Aorta (tissue), 5 donors: ENCODE measurements at places on chromosomes 11 and 22. TPM values are rescaled to one million over a fixed set of nuclear protein-coding genes. Genes with fewer than 3 reads are reported as not detected.

The ANO5 gene
- 0.72 TPM for polyA plus RNA-seq

The ADM gene
- 3.1 TPM for polyA plus RNA-seq

The NCAM1 gene
- polyA plus RNA-seq = 1.8 TPM

The TRPM5 gene
- polyA plus RNA-seq = 0.25 TPM

The OR9G4 gene
- polyA plus RNA-seq = not detected

The LIF gene
- polyA plus RNA-seq = 1.3 TPM

GRCh38 chr11:78312712-78313111 lies 104.9 kb downstream of the GAB2 start:
- peak overlapping the region; percentile 19 for H3K27ac ChIP-seq
- DNase-seq = no peak
- H3K36me3 ChIP-seq = no peaks in the 10 kb centered on the region
- peaks cover 14% of the 10 kb centered on the region for H3K4me1 ChIP-seq
- H3K4me3 ChIP-seq = no peak overlapping the region
- H3K27me3 ChIP-seq = no peaks in the 10 kb centered on the region

- no peak overlapping the region for H3K27ac ChIP-seq
- H3K27me3 ChIP-seq = no peaks in the 10 kb centered on the region
- no peak overlapping the region for H3K4me3 ChIP-seq
- no peaks in the 10 kb centered on the region for H3K4me1 ChIP-seq
- H3K36me3 ChIP-seq = no peaks in the 10 kb centered on the region
- DNase-seq = peak; percentile 74
Observed at GRCh38 chr22:32644252-32645100, 157.0 kb upstream of the TIMP3 start.

GRCh38 chr11:57332694-57333440 lies 2.8 kb downstream of the SSRP1 start:
- no peak for DNase-seq
- H3K27ac ChIP-seq = no peak overlapping the region
- peaks cover 2% of the 10 kb centered on the region for H3K4me1 ChIP-seq
- no peaks in the 10 kb centered on the region for H3K27me3 ChIP-seq

DNA sequence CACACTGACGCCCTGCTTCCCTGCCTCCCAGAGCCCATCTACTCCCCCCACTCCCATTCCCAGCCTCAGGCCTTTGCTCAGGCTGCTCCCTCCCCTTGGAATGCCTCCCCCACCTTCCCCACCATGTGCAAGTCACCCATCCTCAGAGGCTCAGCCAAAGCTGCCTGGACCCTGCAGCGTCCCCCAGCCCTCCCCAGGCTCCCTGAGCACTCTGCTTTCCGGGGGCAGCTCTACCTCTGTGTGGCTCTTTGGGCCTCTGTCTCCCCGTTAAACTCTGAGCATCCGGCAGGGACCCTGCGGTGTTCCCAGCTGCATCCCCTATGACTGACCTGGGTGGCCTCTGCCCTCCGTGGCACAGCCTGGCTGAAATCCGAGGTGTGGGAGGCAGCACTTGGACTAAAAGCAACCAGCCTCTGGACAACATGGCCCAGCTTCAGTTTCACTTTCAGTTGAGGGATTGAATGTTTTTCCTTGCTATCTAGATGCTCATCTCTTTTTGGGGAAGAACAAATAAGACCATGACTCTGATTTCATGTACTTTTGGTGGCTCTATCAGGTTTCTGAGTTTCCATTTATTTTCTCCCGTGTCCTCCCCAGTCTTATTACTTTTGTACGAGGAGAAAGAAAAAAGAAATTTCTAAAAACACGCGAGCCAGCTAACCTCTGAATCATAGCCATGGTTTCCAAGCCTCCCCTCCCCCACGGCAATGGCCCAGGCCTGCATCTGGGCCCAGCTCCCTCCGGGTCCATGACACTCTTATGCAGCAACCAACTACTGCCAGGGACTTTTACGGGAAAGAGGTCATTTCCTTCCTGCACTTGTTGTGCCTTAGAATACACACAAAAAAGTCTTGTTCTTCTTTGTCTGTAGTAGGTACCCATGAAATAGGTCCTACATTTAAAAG lies 3.8 kb downstream of the APOL3 start:
- H3K4me1 ChIP-seq = no peaks in the 10 kb centered on the region
- DNase-seq = peak; percentile 94
- H3K36me3 ChIP-seq = no peaks in the 10 kb centered on the region
- peak overlapping the region; percentile 6 for H3K4me3 ChIP-seq

GRCh38 chr22:20131859-20132685 lies 468 bp downstream of the ZDHHC8 start:
- H3K27me3 ChIP-seq = no peaks in the 10 kb centered on the region
- peak; percentile 71 for DNase-seq
- H3K27ac ChIP-seq = peak overlapping the region; percentile 21
- H3K4me1 ChIP-seq = no peaks in the 10 kb centered on the region
- H3K4me3 ChIP-seq = peak overlapping the region; percentile 75

DNA sequence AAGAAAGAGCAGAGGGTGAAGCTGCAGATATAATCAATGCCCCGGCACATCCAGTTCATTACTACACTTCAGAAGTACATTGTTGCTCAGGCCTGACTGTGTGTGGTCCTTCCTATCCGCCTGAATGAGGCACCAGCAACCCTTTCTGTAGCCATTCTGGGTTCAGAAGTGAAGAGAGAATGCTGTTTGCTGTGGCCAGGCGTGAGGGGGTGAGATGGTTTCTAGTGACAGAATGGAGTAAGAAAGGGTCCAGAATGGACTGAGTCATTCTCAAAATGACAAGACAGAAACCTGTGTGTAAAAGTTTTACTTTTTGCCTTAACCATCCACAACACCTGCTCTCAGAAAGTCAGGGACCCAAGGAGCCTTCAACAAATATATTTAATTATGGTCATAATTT lies 334.8 kb downstream of the GUCY1A2 start:
- H3K4me3 ChIP-seq = no peak overlapping the region
- no peak for DNase-seq
- no peaks in the 10 kb centered on the region for H3K4me1 ChIP-seq

DNA sequence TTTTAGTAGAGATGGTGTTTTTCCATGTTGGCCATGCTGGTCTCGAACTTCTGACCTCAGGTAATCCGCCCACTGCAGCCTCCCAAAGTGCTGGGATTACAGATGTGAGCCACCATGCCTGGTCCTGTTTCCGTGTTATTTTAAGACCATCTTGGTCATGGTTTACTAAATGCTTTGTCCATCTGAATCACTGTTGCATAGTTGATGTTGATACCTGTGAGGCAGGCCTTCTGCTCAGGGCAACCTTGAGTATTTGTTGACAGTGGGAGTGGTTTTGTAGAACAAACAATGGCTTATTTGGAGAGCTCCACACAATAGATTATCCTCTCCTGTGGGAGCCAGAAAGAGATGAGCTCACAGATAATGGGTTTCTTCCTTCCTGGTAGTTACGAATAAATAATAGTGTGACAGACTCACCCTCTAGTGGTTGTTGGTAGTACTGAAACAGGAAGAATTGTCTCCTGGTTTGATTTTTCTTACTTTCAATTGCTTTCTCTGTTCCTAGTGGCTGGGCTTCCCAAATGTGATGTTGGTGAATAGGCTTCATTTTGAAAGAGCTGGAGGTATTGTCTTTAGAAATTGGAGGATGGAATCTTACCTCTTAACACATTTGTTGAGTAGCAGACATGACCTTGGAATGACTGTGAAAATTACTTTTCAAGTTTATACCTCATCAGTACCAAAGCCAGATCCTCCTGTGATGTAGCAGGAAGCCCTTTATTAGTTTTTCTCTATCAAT lies 39.0 kb downstream of the CTNND1 start:
- H3K4me3 ChIP-seq = no peak overlapping the region
- no peaks in the 10 kb centered on the region for H3K27me3 ChIP-seq
- peaks cover 26% of the 10 kb centered on the region for H3K36me3 ChIP-seq
- H3K4me1 ChIP-seq = no peaks in the 10 kb centered on the region
- H3K27ac ChIP-seq = peak overlapping the region; percentile 8
- no peak for DNase-seq

DNA sequence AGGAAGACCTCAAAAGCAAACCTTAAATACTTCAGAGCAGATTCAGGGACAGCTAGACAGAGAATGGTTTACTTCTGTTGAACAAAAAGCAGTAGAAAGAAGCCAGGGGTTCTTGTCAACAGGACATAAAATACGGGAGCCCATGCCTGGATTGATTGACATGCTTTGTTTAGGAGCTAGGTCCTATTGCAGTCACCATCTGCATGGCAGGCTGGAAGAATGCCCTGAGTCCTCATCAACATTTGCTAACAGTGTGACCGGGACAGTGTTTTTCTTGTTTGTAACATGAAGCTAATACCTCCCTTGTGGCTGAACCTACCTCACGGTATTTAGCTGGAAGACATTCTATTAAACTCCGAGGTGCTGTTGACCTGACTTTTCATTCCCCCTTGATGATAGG lies 225.4 kb downstream of the NTM start:
- no peaks in the 10 kb centered on the region for H3K27me3 ChIP-seq
- H3K4me3 ChIP-seq = no peak overlapping the region
- no peak overlapping the region for H3K27ac ChIP-seq
- no peaks in the 10 kb centered on the region for H3K36me3 ChIP-seq

- DNase-seq = no peak
- H3K4me1 ChIP-seq = no peaks in the 10 kb centered on the region
- no peak overlapping the region for H3K4me3 ChIP-seq
- no peaks in the 10 kb centered on the region for H3K36me3 ChIP-seq
Observed at GRCh38 chr11:35620795-35621194, 2.5 kb downstream of the FJX1 start.

- no peaks in the 10 kb centered on the region for H3K36me3 ChIP-seq
- no peak overlapping the region for H3K27ac ChIP-seq
- H3K4me1 ChIP-seq = no peaks in the 10 kb centered on the region
Observed at GRCh38 chr11:94557421-94557820, 9.7 kb upstream of the PIWIL4 start.

- H3K27me3 ChIP-seq = no peaks in the 10 kb centered on the region
- H3K4me1 ChIP-seq = no peaks in the 10 kb centered on the region
- no peak overlapping the region for H3K27ac ChIP-seq
- no peak overlapping the region for H3K4me3 ChIP-seq
Observed at GRCh38 chr11:64396079-64396591, 37.2 kb downstream of the RPS6KA4 start.

DNA sequence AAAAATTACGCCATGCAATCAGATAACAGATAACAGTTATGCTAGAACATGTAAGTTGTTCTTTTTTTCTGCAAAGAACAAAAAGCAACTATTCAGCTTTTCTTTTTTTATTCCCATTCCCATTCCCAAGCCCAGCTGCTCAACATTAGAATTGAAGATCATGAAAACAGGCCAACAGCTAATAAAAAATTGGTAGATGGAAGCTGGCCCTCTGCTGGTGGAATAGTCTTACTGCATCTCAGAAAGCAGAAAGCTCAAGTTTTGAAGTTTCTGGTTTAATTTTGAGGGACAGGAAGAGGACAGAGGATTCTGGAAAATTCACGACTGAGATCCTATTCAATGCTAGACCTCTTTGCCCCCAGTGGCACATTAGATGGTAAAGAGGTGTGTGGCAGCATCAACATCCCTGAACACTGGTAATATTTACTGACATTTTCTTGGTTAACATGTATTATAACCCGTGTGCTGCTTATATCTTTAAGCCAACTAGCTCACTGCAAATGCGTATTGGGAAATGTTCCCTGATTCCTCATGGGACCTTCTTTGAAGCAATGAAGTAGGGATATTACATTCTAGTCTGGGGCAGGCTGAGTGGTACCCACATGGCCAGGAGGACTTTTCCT lies 591.2 kb downstream of the OPCML start:
- H3K36me3 ChIP-seq = no peaks in the 10 kb centered on the region
- no peaks in the 10 kb centered on the region for H3K4me1 ChIP-seq
- no peak for DNase-seq
- H3K27ac ChIP-seq = no peak overlapping the region
- no peaks in the 10 kb centered on the region for H3K27me3 ChIP-seq

GRCh38 chr11:62909107-62909894 lies 11.9 kb downstream of the CHRM1 start:
- no peaks in the 10 kb centered on the region for H3K36me3 ChIP-seq
- H3K27ac ChIP-seq = no peak overlapping the region
- no peaks in the 10 kb centered on the region for H3K27me3 ChIP-seq

DNA sequence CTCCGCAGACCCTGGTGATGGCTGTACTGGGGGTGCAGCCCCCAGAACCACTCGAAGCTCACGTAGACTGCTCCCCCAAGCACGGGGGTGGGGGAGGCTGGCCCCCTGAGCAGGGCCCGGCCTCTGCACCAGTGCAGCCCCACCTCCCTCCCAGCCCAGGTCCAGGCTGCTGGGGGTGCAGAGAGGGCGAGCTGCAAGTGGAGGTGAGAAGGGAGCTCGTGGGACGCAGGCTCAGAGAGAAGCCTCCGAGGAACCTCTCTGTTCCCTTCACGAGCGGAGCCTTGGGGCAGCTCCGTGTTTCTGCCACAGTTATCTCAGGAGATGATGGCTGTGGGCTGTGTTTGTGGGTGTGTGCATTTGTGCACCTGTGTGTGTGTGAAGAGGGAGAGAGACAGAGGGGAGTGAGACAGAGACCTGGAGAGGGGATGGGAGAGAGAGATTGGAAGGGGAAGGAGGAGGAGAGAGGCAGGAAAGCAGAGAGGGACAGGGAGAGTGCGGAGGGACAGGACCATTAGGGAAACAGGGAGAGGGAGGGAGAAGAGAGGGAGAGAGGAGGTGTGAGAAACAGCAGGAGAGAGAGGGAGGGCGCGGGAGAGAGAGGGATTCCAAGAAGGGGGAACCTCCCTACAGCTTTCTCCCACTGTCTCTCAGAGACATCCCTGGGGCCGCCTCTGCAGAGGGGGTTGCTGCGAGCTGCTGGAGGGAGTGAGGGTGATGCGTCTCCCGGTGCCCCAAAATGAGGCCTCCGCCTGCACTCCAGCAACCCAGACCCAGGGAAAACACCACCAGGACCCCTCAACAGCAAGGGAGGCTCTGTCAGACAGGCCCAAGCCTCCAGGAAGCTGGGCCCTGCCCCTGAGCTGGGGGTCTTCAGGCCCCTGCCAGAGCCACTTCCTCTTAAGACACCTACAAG lies 1488.6 kb downstream of the BRD1 start:
- no peaks in the 10 kb centered on the region for H3K4me1 ChIP-seq
- no peak overlapping the region for H3K27ac ChIP-seq
- H3K27me3 ChIP-seq = no peaks in the 10 kb centered on the region
- no peak overlapping the region for H3K4me3 ChIP-seq

DNA sequence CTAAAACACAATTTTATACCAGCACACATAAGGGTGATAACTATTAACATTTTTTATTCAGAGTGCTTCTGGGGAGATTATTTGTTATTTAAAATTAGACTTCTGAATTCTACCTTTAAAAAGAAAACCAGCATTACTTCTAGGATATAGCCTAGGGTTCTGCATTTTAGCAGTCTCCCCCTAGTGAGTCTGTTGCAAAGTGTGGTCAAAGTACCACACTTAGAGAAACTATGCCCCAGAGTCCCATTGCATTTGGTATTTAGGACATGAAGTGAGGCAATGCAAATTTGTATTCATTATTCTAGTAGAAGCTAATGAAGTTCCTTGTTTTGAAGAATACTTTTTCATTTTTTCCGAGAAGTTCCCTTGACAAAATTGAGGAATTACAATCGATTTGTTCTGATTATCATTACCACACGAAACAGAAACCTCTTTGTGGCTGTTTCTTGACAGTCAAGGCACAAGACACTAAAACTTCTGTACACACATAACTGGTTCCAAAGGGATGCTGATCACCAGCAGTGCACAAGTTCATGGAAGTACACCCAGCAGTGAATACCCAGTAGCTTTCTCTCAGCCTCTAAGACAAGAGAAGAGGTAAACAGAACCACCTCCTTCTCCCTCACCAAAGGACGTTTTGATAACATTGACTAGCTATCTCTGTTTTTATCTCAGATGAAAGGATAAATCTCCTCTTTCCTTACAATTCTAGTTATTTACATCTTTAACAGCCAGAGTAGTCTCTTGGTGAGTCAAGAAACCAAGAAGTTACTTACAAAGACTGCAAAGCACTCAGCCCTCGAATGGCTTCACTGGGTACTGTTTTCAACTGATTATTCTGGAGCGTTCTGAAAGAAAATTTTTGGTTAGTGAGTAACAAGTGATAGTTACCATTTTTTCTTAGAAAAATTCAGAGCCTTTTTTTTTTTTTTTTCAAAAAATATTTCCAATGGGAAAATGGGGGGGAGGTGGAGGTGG lies 27.6 kb upstream of the CCDC34 start:
- DNase-seq = no peak
- no peak overlapping the region for H3K4me3 ChIP-seq
- no peaks in the 10 kb centered on the region for H3K36me3 ChIP-seq
- peaks cover 14% of the 10 kb centered on the region for H3K4me1 ChIP-seq
